ENCODE measurements at places on chromosomes 5 and 9.

GRCh38 chr9:131279863-131280570 is 3.7 kb upstream of the FAM78A start:
- DNase-seq = no peak

GRCh38 chr5:28084069-28084468 is 1045.7 kb upstream of the CDH9 start:
- no peak for DNase-seq

DNA sequence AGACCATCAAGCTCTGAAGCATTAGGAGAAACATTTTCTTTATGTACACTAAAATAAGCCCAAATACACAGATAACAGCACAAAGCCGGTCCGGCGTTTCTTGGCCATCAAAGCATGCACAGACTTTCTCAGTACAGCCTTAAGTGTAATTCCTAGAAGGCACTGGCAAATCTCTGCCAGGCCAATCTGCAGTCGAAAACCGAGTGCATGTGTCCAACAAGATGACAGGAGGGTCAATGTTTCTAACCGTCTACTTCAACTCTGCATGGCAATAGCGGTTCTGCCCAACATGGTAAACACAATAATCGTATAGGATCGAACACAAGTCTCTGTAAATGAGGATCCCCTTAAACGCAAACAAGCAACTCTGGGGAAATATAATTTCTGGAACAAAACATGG is 1.1 kb downstream of the ARL15 start:
- DNase-seq = peak; percentile 16

DNA sequence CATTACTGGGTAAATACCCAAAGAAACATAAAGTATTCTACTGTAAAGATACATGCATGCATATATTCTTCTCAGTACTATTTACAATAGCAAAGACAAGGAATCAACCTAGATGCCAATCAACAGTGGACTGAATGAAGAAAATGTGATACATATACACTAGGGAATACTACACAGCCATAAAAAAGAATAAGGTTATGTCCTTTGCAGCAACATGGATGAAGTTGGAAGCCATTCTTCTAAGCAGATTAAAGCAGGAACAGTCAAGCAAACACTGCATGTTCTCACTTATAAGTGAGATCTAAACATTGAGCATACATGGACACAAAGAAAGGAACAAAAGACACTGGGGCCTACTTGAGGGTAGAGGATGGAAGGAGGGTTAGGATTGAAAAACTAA is 39.6 kb upstream of the NDUFS4 start:
- DNase-seq = no peak

DNA sequence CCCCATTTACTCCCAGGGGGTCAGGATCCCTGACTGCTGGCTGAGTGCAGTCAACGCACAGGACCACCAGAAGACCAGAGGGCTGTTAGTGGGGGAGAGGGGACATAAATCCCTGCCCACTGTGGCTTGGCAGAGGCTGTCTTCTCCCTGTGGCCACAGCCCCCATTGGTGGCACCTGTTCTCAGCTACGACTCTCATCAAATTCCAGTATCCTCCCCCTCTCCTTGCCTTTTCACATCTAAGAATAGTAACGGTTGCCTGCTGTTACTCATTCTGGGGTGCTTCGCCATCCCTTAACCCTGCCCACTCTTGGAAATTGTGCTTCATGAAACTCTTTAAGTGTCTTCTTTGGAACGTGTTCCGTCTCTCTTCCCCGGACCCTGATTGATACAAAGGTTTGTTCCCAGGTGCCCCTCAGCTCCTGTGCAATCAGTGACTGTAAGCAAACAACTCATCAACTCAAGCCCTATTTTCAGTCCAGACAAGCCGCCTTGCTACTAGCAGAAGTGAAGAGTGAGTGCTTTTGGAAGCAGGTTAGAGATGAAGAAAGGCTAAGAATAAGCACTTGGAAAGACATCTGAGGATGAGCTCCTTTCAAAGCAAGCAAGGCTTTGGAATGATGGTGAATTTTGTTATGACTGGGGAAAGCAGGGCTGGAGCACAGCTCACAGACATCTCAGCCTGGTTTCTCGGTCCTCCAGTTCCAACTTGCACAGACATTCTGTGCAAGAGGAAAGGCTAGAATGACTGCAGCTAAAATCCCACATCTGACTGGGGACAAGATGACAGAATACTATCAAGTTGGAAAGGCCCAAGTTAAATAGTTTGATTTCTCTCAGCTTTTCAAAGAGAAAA is 22.9 kb upstream of the DENND1A start:
- no peak for DNase-seq
